ENCODE measurements at places on chromosomes 16 and 17. TPM values are rescaled to one million over a fixed set of nuclear protein-coding genes. Genes with fewer than 3 reads are reported as not detected.

Gene PIMREG
- 19.5 TPM for polyA plus RNA-seq

Gene HEATR3
- polyA plus RNA-seq, result 22.7 TPM

DNA sequence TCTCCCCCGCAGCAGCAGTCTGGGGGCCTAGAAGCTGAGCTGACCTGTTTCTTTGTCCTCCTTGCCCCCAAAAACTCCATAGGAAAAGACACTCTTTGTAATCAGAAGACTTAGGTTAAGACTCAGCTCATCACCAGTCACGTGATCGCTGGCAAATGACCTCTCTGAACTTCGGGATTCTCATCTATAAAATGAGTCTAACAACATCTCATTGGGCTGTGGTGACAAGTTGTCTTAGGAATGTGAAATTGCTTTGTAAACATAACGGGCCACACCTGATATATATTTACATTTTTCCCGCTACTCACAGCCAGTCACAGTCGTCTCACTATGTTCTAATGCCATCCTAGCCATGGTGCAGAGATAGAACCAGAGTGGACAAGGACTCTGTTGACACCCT lies 86.0 kb upstream of the LHX1 start:
- DNase-seq, result no peak

DNA sequence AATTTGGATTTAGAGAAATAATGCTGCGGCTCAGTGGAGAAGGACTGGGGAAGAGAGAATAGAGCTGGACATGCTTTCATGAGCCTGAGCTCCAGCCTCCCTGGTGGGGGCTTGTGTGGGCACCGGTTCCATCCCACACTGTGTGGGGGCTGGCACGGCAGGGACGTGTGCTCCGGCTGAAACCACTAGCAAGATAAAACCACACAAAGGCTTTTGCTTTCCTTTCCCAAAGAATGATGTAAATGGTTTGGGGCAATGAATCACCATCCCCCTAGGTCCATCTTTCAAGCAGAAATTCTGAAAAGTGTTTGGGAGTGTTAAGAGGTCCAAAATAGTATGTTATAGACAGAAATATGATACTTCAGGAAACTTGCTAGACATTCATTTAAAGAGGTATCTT lies 77.0 kb downstream of the CDH11 start:
- no peak for DNase-seq

DNA sequence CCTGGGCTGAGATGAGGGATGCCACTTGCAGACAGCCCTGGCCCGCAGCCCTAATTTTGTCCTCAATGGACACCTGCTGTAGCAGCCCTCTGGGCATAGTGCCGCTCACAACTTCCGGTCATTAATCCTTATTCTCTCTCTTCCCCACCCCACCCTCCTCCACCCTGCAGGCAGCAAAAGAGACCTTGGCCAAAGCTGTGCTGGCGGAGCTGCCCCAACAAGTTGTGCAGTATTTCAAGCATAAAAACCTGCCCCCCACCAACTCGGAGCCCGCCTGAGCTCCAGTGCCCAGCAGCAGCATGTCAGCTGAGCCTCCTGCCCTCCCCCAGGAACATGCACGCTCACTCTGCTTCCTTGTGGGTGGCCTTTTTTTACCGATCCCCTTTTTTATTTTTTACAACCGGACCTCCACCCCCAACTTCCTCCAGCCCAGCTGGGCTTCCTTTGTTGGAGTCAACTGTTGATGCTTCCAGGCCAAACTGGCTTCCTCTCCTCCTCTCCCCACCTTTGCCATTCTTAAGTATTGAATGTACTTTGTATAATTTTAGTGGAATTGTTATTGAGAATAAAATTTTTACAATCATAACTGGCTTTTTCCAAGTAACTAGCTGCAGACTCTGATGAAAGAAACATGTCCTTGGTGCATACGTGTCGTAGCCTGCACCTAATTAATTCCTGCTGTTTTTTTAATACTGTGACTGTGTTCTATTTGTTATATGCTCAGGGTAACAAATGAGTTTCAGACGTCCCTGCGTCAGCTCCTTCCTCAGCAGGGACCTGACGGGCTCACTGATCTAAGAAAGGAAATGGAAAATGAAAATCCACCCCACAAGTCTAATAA lies 38.2 kb downstream of the PSME3IP1 start:
- no peak for DNase-seq
